Stimulated activated CD8-positive, alpha-beta memory T cell treated with anti-CD3 and anti-CD28 coated beads, Interleukin-7, amount 100 ng/mL, for 48 hours (primary cell): ENCODE measurements at places on chromosomes 12 and 14.

GRCh38 chr12:71456316-71456715, 16.7 kb downstream of the LGR5 start:
- DNase-seq, result no peak

GRCh38 chr14:78075555-78076277, 94.5 kb upstream of the NRXN3 start:
- DNase-seq, result no peak

DNA sequence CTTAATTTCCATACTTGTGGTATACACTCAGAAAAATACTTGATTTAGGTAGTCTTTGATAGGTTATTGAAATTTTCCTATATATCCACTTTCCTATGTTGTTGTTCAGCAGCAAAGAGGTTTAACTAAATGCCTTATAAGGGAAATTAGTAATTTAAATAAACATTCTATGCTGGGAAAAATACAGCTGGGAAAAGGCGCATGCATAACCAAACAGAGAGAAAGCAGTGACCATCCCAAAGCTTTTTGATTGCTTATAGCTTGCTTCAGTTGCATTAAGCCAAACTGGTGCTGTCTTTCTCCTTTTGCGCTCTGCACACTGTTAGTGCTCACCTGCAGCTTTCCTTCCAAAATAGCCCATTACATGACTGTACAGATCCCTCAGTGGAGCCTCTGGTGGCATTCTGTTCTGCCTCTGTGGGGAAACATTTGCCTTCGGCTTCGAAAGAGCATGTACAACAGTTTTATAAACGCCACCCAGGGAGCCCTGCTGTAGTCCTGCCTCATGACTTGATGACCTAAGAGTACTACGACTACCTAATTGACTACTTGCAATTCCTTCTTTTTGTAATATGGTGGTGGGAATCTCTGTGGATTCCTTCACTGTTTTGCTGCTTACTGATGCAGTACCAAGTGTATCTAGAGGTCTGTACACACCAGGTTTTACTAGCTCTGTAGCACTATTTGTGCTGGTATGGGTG, 120.8 kb downstream of the RALGAPA1 start:
- no peak for DNase-seq

- no peak for DNase-seq
Measured at GRCh38 chr12:52247622-52248540, 14.8 kb downstream of the KRT7 start.

- no peak for DNase-seq
Measured at GRCh38 chr12:130286741-130287440, 50.8 kb upstream of the PIWIL1 start.

GRCh38 chr14:36383767-36384431, 63.5 kb upstream of the MBIP start:
- DNase-seq, result no peak

DNA sequence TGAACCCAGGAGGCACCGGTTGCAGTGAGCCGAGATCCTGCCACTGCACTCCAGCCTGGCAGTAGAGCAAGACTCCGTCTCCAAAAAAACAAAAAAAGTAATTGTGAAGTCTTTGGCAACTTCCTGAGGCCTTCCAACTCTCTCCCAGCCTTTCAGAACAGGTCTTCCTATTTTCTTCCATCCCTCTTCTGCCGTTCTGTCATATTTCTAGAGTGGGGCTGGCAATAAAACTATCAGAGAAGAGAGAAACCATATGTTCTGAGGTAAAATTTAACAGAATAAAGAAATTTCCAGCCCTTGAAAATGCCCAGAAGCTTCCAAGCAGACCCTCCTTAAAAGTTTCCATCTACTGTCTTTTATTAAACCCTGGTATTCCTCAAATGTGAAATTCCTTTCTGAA, 100.4 kb downstream of the HMGA2 start:
- DNase-seq, result no peak
